Activated CD8-positive, alpha-beta memory T cell treated with anti-CD3 and anti-CD28 coated beads for 1 hour (primary cell): ENCODE measurements at places on chromosomes 6 and 20.

GRCh38 chr6:15874326-15874725 is 211.5 kb upstream of the DTNBP1 start:
- DNase-seq = no peak

DNA sequence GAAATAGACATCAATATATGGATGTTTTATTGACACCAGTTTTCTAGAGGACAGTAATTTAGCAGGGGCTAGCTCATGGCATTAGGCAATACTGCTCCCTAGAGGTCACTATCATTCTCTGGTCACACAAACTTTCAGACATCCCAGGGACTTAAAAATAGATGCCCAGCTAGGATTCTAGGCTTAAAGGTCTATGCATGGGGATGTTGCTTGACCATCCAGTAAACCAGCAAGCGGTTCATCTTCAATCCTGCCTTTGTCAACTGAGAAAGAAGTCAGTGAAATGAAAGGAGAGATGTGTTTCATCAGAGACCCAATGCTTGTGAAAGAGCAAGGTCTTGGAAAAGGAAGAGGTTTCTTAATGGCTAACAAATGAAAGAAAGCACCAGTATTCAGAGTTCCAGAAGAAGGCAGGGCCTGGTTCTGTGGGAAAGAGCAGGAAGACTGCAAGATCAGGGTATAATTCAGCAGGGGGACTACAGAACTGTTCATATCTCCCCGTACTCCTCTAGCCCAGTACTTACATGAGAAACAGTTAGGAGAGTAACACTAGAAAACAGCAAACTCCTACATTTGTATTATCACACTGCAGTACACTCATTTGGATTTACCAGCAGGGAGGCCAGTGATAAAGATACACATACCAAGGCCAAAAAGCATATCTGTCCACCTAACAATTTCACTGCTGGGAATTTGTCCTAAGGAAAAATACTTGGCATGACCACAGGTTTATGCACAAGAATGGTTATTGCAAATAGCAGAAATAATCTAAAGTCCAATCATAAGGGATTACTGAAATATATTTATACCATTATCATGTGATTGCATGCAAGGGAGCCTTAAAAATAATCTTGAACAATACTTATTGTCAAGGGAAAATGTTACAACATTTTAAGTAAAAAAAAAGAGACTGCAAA is 151.4 kb upstream of the LAMA2 start:
- no peak for DNase-seq

DNA sequence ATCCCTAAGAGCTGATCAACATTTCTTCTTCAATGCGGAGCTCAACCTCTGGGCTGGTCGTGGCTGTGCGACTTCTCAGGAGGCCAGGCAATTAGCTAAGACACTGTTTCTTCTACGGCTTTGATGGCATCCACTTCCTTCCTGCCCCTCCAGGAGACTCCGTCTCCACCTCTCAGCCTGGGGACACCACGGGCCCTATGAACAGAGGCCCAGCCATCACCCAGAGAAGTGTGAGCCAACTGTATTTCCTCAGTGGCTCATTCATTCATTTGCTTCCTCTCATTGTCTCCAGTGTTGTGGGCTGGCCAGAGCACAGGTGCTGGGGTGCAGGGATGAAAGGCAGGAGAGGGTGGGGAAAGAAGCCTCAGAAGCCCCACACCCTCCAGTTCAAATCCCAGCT is 51.8 kb upstream of the APCDD1L start:
- DNase-seq = no peak

- no peak for DNase-seq
These were observed 45.3 kb downstream of the ELOVL4 start for GRCh38 chr6:79902046-79902445.

- no peak for DNase-seq
These were observed 394.5 kb downstream of the PLCB1 start for GRCh38 chr20:8526610-8527009.

DNA sequence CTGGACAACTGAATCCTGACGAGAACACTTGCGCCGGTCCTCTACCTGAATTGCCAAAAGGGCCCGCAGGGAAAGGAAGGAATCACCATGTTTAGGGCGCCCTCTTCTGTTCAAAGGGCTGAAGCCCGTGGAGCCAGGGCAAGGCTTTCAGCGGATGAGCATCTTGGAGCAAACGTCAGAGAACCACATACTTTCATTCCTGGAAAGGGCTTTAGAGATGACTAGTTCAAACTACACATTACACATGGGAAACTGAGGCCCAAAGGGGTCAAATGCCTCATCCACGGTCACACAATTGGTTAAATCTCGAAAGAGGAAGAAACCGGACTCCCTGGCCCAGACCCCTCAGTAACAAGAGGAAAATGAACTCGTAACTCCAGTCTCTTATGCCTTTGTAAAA is 11.5 kb upstream of the ZNF133 start:
- DNase-seq = no peak

- no peak for DNase-seq
These were observed 41.6 kb downstream of the PLCG1 start for GRCh38 chr20:41178904-41179432.

DNA sequence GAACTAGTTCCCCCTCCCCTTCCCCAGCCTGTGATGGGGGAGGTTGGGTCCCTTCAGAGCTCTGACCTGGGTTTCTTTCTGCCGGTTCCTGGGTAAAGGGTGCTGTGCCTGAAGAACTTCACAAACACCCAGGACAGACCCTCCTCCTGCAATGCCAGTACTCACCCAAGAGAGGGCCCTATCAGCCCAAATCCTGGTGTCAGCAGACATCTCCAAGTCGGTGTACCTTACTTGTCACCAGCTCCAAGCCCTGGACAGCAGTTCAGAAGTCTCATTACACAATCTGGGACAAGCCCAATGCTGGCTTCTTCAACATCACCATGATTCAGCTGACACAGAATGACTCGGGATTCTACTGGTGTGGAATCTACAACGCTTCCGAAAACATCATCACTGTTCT is 467 bp downstream of the TREML4 start:
- DNase-seq = no peak

DNA sequence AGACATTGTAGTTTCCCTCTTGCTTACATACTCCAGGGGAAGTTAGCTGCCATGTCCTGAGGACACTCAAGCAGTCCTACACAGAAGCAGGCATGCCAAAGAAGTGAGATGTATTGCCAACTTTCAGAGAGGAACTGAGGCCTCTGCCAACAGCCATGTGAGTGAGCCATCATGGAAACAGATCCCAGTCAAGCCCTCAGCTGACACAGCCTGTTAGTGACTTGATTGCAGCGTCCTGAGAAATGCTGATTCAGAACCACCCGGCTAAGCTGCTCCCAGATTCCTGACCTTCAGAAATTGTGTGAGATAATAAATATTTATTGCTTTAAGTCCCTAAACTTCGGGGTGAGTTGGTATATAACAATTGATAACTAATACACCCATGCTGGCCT is 38.1 kb downstream of the GSTA2 start:
- no peak for DNase-seq

DNA sequence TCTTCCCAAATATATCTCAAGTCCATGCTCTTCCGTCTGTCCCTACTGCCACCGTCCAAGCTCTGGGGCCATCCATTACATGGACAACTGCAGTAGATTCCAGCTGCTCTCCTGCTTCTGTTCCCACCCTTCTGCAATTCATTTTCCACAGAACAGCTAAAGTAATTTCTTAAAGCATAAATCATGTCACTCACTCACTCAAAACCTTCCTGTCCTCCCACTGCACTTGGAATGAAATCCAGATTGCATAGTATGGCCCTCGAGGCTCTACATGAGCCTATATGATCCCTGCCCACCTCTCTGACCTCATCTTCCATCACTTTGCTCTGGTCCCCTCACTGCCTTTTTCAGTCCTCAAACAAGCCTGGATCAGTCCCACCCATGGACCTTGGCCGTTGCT is 10.9 kb downstream of the PHACTR2 start:
- no peak for DNase-seq

GRCh38 chr6:31874084-31874670 is 4.6 kb downstream of the SLC44A4 start:
- no peak for DNase-seq

GRCh38 chr20:36341331-36342020 is 35.3 kb downstream of the DLGAP4 start:
- no peak for DNase-seq

DNA sequence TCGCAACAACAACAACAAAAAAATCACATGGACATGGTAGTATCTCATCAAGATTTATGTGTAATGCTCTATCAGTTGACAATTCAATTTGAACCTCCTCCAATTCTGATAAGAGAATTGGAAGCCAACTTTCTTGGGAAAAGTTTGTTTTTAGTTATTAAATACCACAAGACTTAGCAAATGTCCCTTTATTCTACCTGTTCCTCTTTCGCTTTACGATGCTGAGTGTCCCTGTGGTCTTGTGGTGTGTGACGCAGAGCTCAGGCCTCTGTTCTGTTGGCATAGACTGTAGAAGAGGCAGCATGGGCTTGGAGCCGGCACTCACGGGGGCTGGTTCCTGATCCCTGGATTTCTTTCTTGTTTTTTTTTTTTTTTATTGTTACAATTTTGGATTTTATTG is 76.7 kb downstream of the PSMB1 start:
- DNase-seq = no peak

GRCh38 chr6:52027699-52028098 is 59.7 kb downstream of the PKHD1 start:
- no peak for DNase-seq

DNA sequence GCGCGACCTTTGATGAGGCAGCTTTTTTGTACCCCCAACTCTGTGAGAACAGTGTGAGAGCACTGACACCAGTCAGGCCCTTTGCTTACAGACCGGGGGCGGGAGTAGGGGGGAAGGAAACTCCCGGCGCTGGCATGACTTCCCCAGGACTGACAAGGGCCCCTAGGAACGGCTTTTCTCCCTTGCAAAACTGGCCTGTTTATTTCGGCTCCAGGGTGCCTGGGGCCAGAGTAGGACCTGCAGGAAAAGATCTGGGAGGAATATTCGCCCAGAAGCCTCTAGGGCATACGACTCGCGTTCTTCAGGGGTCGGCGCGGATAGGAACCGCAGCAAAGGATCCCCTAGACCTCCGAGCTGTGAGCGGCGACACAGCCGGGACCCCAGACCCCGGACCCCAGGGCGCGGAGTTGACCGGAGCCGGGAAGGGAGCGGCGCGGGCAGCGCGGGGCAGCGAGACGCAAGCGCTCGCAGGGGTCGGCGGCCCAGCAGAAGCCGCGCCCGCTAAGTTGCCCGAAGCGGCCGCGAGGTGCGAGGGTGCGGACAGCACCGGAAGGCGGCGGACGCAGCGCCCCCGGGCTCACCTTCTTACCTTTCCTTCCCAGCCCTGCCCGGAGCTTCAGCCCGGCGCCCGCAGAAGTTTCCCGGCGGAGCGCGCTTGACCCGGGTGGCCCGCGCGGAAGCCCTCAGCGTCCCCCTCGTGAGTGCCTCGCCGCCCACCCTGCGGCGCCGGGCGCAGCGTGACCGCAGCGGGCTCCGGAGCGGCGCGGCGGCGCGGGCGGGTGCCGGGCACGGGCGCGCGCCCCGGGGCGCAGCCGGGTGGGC is at the start of gene POPDC3:
TSS of gene POPDC3 (minus strand) at position 771 of the 822 bp plus-strand sequence. CDS start 18,105 bp downstream, outside the sequence.
- DNase-seq = no peak

DNA sequence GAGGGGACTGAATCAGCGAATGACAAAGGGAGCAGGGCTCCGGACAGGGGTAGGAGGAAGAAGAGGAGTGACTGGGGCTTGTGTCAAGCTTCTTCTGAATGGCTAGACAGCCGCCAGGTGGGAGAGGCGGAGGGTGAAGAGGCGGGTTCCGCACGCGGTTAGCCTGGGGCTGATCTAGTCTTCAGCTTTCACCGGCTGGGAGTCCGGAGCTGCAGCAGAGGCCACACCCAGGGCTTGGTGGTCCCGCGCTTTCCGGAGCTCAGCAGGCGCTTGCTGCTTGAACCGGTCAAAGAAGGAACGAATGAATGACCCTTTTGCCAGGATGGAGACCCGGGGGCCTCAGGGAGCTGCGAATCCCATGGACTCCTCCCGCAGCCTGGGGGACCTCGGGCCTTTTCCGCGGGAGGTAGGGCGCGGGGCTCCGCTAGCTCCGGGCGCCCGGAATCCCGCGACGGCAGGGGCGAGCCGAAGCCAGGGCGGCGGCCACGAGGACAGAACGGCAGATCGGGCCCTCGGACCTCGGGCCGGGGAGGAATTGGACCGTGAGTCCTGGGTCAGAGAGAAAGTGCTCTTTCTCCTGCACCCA is at the start of gene C6orf141:
TSS of gene C6orf141 (plus strand) at position 177 of the 586 bp plus-strand sequence. CDS start at position 302, 125 bp downstream.
- DNase-seq = no peak

GRCh38 chr6:125392682-125393081 is 90.9 kb upstream of the HDDC2 start:
- DNase-seq = no peak

DNA sequence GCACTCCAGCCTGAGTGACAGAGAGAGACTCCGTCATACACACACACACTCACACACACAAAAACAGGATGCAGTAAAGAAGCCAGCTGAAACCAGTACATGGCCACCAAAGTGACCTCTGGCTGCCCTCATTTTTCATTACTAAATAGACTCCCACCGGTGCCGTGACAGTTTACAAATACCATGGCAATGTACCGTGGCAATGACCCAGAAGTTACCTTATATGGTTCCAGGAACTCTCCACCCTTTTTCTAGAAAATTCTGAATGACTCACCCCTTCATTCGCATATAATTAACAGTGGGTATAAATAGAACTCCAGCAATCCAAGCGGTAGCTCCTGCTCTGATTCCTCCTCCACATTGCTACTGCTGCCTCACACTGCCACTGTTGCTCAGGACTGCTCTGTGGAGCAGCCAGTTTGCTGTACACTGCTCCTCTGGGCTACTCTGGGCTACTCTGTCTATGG is 57.7 kb downstream of the SNX5 start:
- no peak for DNase-seq

GRCh38 chr6:157346373-157346772 is 23.1 kb upstream of the TMEM242 start:
- no peak for DNase-seq
